ENCODE measurements at places on chromosomes 7 and 10. TPM values are rescaled to one million over a fixed set of nuclear protein-coding genes. Genes with fewer than 3 reads are reported as not detected.

- DNase-seq: no peak
Measured at GRCh38 chr10:104084482-104085142, 1.1 kb downstream of the COL17A1 start.

GRCh38 chr10:96496281-96496925, 17.3 kb downstream of the TLL2 start:
- no peak for DNase-seq

DNA sequence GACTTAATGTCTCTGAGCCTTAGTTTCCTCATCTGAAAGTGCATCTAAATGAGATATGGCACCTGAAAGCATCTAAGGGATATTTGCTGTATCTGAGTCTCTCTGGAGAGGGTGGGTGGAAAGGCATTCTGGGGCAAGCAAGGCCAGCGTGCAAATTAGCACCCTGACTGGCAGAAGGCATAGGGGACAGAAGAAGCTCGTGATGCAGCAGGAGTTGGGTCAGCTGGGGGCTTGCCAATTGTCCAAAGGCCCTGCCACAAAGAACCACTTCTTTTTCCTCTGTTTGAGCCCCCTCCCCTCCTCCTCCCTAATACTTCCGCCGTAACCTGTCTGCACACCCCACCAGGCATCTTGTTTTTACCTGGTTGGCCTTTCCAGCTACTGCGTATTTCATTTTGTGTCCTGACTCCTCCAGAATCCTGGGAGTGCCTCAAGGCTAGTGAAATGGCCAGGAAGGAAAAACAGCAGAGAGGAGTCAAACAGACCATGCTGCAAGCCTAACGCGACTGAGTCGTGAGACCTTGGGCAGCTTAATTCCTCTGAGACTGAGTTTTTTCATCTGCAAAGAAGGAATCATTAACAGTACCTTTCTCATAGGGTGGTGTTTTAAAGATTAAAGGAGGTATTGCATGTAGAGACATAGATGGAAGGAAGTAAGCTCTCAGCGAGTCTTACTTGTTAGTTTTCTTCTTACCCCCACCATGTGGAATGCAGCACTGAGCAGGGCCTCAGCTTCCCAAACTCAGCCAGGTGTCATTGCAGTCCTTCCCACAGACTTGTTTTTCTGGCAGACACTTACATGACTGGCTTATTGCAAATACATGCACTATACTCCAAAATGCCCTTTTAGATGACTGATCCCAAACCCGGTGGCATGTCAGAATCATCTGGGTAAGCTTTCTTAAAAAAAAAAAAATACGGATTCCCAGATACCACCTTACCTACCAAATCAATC, 49.1 kb upstream of the MXI1 start:
- no peak for DNase-seq

GRCh38 chr7:158301207-158301606, 286.4 kb downstream of the PTPRN2 start:
- DNase-seq: no peak

DNA sequence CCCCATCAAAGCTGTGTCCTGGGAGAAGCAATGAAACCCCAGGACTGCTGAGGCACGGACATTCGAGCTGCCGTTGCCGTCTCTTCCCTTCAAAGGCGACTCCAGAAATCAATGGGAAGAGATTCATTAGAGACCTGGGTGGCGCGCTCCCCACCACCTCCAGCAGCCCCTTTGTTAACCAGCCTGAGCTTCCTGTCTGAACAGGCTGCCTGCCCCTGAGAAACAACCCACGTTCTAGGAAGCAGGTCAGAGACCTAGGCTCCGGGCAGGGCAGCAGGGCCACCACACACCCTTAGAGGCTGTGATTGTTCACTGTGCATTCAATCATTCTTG, 110.9 kb upstream of the PPIF start:
- no peak for DNase-seq

GRCh38 chr10:123635745-123636144, 30.4 kb upstream of the GPR26 start:
- no peak for DNase-seq

DNA sequence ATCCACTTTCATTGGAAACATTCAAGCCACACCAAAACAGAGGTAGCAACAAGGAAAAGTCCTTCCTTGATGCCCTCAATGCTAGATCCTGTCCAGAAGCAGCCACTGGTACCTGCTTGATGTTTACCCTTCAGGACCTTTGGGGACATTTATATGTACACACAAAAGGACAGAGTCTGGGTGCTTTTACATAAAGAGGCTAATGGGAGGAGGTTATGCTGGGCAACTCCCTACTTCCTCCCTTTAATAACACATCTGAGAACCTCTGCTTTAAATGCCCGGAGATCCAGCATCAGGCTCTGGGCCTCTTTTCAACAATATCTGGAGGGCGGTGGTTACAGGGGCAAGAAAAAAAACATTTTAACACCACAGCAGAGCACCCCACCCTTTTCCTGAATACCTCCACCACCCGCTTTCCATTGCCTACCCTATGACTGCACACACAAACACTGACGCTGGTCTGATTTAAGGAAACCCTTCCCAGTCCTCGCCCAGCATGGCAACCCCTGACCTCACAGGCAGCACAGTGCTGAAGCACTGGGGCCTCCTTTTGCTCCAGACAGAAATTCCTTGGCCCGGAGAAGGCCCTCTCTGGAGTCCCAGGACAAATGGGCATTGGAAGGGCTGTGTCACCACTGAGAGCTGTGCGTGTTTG, 39.3 kb upstream of the DUSP5 start:
- DNase-seq: peak; percentile 68

- no peak for DNase-seq
Measured at GRCh38 chr7:919114-919442, 35.4 kb downstream of the ADAP1 start.

GRCh38 chr10:101568054-101568745, 19.9 kb downstream of the POLL start:
- no peak for DNase-seq

GRCh38 chr10:119238577-119238976, 31.2 kb downstream of the GRK5 start:
- no peak for DNase-seq

GRCh38 chr10:118523775-118524174, 71.7 kb downstream of the PRLHR start:
- DNase-seq: no peak

- DNase-seq: peak; percentile 86
Measured at GRCh38 chr10:62779487-62780248, 24.9 kb upstream of the ADO start.

- DNase-seq: no peak
Measured at GRCh38 chr7:140398821-140399220, 491 bp upstream of the SLC37A3 start.

GRCh38 chr10:131314799-131315198, 3.3 kb upstream of the TCERG1L start:
- DNase-seq: no peak

DNA sequence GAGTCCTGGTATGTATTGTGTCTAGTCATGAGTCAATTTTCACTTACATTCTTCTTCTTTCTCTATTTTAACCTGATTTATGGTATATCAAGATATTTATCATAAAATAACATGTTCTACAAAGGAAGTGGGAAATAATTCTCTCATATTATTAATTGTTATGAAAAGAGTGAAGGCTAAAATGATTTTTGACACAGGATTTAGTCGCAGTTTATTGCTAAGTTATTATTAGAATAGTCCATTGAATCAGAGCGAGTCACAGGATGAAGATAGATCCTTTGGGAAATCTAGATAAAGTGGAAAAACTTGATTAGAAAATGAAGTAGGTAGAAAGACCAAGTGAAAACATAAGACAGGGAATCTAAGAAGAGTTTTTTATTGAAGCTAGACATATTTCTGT, 184.3 kb upstream of the DGKB start:
- DNase-seq: no peak

DNA sequence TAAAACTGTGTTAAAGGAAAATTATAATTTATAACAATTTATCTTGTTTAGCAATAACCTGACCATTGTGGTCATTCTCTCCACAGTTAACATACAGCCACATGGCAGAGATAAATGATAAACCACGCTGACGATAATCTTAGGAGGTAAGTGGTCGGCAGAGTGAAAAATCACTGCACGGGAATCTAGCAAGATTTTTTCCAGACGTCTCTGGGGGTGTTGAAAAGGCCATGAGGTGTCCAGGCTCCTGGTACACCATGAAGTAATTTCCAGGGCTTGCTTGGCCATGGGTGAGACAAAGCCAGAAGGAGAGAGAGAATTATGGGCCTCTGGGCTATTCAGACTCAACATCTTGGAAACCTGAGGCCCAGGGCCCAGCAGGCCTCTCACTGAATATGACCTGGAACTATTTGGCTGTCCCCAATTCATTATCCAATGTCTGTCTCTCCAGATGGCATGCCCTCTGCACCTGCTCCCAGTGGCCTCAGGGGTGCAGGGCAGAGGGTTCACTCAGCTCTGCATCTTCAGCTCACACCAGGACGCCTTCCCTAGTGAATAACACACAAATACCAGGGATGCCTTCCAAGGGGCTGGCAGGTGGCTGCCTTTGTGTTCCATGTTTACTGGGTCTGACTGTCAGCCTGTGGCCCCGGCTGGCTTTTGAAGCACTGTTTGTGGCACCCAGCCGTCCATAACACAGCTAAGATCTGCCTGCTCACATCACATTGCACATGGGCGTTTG, 590.4 kb upstream of the PFKP start:
- DNase-seq: no peak

DNA sequence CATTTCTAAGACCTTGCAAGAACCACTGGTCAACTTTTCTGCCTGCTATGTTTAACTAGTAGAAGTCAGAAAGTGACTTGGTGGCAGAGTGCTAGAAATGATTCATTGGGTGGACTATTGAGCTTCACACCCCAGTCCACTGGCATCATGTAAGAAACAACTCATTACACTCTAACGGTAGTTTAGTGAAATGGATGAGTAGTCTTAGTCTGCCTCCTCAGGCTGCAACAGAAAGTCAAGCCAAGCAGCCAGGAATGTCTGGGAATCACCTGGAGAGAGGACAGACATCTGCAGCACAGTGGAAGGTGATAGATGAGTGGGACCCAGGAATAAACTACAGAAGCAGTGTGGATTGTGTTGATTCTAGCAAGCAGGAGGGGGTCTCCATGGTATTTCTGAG, 125.4 kb downstream of the AUTS2 start:
- no peak for DNase-seq

DNA sequence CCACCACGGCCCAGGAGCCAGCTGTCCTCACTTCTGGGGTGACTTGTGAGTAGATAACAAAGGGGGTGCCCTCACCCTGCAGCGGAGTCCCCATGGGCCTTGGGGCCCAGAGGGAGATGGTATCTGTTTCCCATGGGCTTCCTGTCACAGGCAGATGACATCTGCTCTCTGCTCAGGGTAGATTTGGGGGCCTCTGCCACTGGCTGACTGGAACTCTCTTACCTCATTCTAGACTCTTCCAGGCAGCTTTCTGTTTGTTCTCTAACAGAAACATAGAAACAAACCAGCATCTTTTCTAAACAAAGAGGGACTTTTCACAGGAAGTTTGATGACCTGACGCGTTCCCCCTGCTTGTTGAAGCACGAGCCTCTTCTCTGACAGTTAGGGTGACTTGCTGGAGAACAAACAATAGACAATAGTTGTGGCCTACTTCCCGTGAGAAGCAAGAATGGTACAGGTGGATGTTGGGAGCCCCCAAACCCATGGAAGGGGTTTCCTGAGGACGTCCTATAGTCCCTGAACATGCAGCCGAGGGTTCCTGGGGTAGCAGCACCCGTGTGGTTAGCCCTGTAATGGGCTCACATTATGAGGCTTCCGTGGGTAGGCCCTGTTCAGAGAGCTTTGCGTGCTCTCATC, 61.6 kb downstream of the GRK5 start:
- no peak for DNase-seq

DNA sequence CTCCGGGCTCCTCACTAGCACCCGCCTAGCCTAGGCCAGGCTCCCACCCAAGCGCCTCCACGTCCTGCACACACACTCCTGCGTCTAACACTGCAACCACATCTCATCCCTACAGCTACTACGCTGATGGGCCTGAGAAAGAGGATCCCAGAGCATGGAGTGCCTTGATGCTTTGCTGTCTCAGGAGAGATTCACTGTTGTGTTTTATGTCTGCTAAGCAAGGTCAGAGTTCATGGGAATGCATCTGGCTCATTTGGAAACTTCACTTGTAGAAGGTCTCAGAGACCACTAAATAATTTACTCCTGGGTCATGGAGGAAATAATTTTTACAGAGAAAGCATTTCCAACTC, 88.7 kb downstream of the SLIT1 start:
- DNase-seq: no peak

DNA sequence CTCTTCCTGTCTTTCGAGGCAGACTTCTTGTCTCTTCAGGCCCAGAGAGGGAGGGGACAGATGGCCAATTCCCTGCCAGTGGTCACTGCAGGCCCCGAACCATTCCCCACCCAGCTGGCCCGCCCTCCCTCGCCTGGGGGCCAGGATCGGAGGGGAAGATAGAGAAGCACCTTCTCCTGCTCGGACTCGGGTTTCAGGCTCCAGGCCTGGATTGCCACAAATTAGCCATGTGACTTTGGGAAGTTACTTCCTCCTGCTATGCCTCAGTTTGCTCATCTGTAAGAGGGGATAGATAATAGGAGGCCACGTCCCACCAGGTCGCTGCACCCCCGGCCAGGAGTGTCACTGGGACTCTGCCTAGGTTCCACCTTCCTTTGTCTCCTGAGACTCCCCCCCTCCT, 24.8 kb upstream of the PPP2R2D start:
- DNase-seq: no peak

- no peak for DNase-seq
Measured at GRCh38 chr7:154853727-154854095, 149.2 kb downstream of the PAXIP1 start.

DNA sequence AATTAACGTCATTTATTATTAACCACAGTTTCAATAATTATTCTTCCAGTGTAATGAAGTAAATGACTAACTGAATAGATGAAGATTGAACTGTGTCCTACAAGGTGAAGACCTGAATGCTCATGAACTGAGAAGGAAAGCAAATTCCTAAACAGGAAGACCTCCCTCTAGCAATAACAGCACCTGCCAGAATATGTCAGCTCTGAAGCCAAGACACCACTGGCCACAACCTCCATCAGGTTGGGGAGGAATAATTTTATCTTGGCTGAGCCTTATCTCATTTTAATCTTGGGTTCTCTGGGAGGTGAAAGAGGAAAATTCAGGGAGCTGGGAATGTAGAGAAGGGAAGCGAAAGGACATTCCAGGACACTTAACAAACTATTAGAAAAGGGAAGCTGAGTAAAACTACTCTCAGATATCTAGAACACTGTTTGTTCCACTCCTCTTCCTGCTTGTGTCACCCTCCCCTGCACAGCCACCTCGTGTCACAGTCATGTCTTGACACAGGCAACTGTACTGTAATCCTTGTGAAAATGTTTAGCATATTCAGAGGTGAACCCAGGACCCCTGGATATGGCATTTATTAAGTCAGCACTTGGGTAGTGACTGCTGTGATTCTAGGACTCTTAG, 4.6 kb upstream of the SLC13A1 start:
- DNase-seq: no peak

Gene SPAM1
- not detected for total RNA-seq

Gene FAM221A
- total RNA-seq: 9.2 TPM

Gene TCAF2
- 0.27 TPM for total RNA-seq

Gene CAV1
- not detected for total RNA-seq

Gene CNPY1
- total RNA-seq: not detected

Gene FAM237B
- total RNA-seq: not detected

Gene WNT16
- not detected for total RNA-seq

Gene ASAH2
- not detected for total RNA-seq

Gene OR2A7
- not detected for total RNA-seq

Measured in OCI-LY7 (cell line).